ENCODE measurements at places on chromosomes 7 and 10.

DNA sequence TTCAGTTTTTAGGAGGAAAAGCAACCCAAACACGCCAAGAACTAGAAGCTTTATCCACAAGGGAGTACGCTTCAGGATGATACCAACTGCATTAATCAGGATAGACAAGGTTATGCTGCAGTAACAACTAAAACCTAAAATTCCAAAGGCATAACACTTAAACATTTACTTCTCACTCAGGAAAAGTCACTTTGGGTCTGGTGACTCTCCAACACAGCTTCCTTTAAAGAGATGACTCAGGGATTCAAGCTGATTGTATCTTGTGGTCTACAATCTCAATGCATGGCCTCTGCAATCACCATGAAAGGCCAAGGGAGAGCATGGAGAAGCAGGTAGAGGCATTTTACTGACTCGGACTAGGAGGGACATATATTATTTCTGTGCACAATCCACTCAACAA, 315.8 kb downstream of the KCNMA1 start:
- no peak for DNase-seq

- DNase-seq, result no peak
Observed at GRCh38 chr10:10165415-10165814, 852.3 kb upstream of the CELF2 start.

DNA sequence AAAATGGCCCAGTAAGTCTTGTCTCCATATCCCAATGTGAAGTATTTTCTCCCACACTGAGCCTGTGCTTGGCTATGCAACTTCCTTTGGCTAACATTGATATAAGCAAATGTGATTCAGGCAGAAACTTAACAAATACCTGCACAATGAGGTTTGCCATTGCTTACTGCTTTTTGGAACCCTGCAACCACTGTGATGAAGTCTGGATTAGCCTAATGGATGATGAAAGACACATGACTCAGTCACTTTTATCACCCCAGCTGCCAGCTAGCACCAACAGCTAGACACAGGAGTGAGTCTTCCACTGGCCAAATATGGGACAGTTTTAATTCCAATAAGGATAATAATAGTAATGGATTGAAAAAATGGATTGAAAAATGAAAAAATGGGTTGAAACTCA, 854.5 kb downstream of the GRM8 start:
- no peak for DNase-seq

GRCh38 chr10:119026301-119027110, 3.0 kb upstream of the NANOS1 start:
- DNase-seq, result no peak

GRCh38 chr10:132076578-132077081, 10.9 kb downstream of the JAKMIP3 start:
- DNase-seq, result no peak

- DNase-seq, result no peak
Observed at GRCh38 chr10:24685958-24686540, 37.6 kb downstream of the ARHGAP21 start.

DNA sequence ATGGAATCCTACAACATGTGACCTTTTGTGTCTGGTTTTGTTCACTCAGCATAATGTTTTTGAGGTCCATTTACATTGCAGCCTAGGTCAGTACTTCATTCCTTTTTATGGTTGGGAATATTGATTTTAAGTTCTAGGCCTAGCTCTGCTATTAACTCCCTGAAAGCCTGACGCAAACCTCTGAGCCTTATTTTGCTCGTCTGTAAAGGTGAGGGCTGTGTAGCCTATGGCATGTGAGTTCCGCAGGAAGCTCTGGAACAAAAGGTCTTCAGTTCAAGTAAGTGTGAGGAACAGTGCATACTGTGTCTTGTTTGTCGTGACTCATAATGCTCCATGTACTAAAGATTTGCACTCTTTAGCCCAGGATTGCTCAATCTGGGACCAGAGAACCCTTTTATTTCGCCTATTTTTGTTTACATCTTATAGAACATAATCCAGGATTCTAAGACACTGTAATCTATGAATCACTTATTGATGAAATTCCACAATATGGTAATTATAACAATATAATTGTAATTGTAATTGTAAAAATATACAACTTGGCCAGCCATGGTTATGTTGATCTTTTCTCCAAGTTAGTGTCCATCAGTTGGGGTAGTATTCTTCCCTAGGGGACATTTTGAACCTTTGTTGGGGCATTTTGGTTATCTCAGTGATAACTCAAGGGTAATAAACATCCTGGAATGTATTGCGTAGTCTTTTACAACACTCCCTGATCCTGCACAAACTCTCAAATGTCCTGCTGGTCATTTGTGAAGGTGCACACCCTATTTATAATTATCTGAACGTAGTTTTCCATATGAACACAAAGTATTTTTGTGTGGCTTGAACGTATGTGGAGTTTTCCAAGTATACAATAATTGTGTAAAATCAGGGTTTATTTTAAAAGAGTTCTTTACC, 184.7 kb downstream of the VTI1A start:
- DNase-seq, result no peak

DNA sequence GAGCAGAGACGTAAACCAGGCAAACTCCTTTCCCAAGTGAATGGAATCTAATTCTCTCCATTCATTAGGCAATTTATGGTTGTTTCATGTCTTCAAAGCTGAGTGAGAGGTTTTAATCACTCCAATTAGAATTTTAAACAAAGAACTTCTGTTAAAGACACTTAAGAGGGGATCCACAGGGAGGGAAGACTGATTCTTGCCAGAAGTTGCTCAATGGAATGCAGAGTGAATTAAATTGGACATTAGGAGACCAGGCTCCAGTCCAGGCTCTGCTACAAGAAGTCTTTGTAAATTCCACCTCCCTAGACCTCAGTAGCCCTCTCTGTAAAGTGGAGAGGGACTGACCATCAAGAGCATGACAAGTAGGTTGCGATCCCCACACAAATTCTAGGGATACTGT, 130.7 kb upstream of the TMEM72 start:
- no peak for DNase-seq

DNA sequence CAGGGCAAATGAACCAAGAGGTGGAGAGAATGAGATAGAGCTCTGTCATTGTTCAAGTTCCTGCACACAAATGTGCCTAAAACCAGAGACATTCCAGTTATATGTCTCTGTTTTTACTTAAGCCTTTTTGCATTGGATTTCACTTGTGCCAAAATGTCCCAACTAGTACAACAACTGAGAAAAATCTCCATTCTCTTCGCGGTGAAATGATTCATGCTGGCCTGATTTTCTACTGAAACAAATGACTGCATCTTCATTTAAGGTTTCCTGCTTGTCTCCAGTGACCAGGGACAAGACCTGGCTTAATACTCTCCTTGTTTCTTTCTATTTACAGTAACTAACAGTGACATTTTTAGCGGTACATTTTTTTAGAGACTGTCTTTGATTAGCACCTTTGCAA, 714.9 kb downstream of the KCNMA1 start:
- DNase-seq, result no peak

- no peak for DNase-seq
Observed at GRCh38 chr10:72322280-72323058, 32.2 kb downstream of the DNAJB12 start.

- no peak for DNase-seq
Observed at GRCh38 chr10:95121904-95122303, 52.6 kb upstream of the CYP2C8 start.

- DNase-seq, result no peak
Observed at GRCh38 chr7:12594122-12594897, 23.8 kb downstream of the SCIN start.

GRCh38 chr10:47121336-47121735, 178.7 kb upstream of the GDF10 start:
- DNase-seq, result no peak
